ENCODE measurements at places on chromosomes 12 and 14. TPM values are rescaled to one million over a fixed set of nuclear protein-coding genes. Genes with fewer than 3 reads are reported as not detected.

GRCh38 chr12:16346958-16347357 lies 487 bp upstream of the MGST1 start:
- DNase-seq: peak; percentile 21

- no peak for DNase-seq
Measured at GRCh38 chr12:6957741-6958608, 6.8 kb downstream of the PTPN6 start.

DNA sequence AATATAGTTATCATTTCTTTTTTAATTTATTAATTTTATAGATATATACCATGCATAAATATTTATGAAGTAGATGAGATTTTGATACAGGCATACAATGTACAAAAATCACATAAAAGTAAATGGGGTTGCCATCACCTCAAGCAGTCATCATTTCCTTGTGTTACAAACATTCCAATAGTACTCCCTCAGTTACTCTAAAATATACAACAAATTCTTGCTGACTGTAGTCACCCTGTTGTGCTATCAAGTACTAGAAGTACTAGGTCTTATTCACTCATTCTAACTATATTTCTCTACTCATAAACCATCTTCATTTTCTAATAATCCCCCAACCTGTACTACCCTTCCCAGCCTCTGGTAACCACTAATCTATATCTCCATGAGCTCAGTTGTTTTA lies 432.6 kb upstream of the SYT1 start:
- DNase-seq: no peak

- DNase-seq: peak; percentile 25
Measured at GRCh38 chr12:108884116-108885012, 4.5 kb downstream of the DAO start.

- no peak for DNase-seq
Measured at GRCh38 chr12:120394483-120395367, 25.8 kb upstream of the MSI1 start.

DNA sequence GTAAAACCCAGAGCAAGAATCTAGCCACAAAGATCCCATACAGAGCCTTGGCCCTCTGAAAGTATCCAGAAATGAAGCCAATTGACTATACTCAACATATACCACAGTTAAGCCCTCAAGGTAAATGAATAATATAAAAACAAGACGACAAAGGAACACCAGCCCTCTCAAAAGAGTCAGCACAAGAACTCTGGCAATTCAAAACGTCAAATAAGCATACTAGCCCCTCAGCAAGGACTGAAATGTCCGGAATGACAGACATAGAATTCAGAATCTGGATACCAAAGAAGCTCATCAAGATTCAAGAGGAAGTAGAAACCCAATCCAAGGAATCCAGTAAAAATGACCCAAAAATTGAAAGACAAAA lies 49.9 kb downstream of the GTF2A1 start:
- DNase-seq: no peak

DNA sequence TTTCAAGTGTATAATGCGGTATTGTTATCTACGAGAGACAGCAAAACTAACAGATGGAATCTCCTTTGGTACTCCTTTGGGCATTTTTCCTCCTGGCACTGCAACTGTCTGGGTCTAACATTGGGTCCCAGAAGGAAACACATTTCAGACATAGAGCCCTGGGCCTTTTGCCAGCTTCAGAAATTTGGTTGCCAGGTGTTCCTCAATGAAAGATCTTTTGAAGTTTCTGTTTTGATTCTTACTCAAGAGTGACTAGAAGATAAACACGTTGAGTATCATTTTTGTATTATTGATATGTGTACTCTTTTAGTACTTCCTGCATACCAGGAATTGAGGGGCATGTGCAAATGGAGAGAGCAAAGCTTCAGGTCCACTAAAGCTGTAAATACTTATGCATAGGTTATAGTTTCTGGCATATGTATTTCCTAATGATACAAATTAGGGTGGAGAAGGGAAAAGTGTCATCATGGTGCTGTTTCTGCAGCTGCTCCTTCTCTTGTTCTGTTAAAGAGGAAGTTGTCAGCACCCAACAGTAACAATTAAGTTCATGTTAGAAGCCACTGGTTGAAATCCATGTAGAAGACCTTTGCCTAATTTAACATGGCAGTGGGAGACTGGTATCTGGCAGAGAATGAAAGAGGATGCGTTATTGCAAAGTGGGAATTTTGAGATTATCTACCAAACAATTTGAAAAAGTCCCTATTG lies 53.5 kb downstream of the SLC38A6 start:
- DNase-seq: no peak

GRCh38 chr14:104723651-104724406 lies at the start of gene ADSS1:
TSS of gene ADSS1 (plus strand) at chr14:104724229. CDS start at chr14:104724271, 42 bp downstream.
- peak; percentile 44 for DNase-seq

Gene PTPRO
- total RNA-seq: under 0.01 TPM

Gene SLC24A4
- not detected for total RNA-seq

Gene MDM2
- total RNA-seq: 151 TPM

Gene TMEM179
- total RNA-seq: not detected

Gene KLRC1
- total RNA-seq: not detected

Gene GYS2
- not detected for total RNA-seq
